Stimulated activated CD8-positive, alpha-beta memory T cell treated with anti-CD3 and anti-CD28 coated beads, Interleukin-2, amount 100 ng/mL, for 1 hour (primary cell): ENCODE measurements at places on chromosomes 16 and 17.

- DNase-seq: no peak
Measured at GRCh38 chr16:14490235-14490634, 139.8 kb downstream of the PARN start.

DNA sequence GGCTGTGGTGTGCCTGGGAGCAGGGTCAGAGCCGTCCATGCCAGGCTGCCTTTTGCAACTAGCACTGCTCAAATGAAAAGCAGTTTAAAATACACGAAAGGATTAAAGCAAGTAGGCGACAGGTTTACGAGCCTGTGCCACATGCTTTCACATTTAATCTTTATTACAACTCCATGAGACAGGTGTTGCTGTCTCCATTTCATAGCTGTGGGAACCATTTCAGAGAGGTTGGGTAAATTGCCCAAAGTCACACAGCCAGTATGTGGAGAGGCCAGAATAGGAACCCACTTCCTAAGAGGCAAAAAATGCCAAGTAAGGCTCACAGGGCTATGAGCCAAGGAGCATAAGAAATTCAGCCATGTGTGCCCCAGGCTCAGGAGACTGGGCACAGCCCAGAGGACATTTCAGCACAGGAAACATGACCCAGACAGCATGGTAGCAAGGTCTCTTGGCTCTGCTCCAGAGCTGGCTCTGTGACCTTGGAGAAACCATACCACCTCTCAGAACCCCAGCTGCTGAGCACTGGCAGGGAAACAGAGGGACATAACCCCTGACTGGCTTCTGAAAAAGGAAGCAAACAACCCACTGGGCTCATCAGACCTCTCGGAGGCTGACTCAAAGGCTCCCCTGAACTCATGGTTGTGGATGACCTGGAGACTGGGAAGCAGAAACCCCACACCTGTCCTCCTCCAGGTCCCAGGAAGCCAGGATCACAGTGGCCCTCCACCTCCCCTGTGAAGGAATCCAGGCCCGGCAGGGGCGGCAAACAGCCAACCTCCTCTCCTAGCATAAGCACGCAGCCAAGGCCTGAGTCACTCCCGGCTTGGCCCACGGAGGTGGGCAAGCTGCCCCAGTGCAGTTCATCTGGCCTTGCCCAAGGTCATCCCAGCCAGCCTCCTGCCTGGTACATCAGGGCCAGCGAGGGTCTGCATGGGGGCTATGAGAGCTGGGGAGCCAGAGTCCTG lies 40.3 kb upstream of the MRPS23 start:
- DNase-seq: no peak

GRCh38 chr16:27347930-27348685 lies 34.3 kb downstream of the IL4R start:
- no peak for DNase-seq

- DNase-seq: no peak
Measured at GRCh38 chr17:17087424-17088015, 45.3 kb downstream of the MPRIP start.

DNA sequence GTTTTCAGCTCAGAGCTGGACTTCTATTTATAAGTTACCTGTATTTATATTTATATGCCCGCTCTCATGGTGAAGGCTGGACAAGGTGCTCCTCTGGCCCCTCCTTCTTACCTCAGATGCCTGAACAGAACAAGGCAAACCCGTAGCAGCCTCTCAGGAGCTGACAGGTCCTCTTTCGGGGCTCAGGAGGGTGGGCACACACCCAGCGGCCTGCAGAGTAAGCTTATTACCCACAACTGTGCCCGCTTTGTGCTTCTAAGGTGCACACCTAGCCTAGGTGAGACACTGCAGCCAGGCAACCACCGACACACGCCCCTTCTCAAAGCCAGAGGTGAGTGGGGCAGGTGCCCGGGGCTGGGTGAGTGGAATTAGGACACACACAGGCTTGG lies 5.3 kb downstream of the NKIRAS2 start:
- DNase-seq: no peak

DNA sequence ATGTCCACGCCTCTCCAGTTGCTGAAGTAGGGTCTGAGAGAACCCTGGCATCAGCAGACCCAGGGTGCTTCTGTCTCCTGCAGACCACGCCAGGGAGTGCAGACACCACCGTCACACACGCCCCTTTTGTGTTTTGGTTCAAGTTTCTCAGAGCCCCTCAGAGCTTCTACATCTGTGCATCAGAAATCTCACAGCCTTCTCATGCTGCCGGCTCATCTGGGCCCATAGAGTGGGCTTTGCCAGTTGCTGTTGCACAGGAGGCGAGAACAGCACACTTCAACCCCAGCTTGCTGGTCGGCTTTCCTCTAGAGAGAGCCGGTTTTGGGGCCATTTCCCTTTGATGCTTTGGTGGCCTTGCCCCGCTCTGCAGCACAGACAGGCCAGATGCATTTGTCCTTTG lies 60.9 kb downstream of the PDPK1 start:
- DNase-seq: no peak

GRCh38 chr16:20363191-20363590 lies 10.7 kb upstream of the UMOD start:
- no peak for DNase-seq

GRCh38 chr17:34257299-34257985 lies 2.4 kb downstream of the CCL2 start:
- no peak for DNase-seq

GRCh38 chr16:87321336-87322107 lies 4.3 kb upstream of the C16orf95 start:
- no peak for DNase-seq

GRCh38 chr16:12798846-12799245 lies 4.8 kb downstream of the CPPED1 start:
- DNase-seq: no peak

GRCh38 chr17:855569-855968 lies 73.4 kb downstream of the MRM3 start:
- DNase-seq: no peak

DNA sequence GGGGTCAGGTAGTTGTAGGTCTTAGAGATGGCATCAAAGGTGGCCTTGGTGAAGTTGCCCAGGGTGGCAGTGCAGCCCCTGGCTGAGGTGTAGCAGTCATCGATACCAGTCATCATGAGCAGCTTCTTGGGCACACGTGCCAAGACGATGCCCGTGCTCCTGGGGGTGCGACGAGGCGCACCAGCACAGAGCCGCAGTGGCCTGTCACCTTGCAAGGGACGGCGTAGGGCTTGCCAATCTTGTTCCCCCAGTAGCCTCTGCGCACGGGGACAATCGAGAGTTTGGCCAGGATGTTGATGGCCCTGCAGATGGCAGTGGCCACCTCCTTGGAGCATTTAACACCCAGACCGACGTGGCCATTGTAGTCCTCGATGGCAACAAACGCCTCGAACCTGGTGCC lies 29.8 kb downstream of the CDC27 start:
- no peak for DNase-seq

GRCh38 chr16:57612494-57612893 lies 15.9 kb upstream of the ADGRG1 start:
- no peak for DNase-seq

- no peak for DNase-seq
Measured at GRCh38 chr16:88318521-88318920, 64.2 kb upstream of the ZNF469 start.

DNA sequence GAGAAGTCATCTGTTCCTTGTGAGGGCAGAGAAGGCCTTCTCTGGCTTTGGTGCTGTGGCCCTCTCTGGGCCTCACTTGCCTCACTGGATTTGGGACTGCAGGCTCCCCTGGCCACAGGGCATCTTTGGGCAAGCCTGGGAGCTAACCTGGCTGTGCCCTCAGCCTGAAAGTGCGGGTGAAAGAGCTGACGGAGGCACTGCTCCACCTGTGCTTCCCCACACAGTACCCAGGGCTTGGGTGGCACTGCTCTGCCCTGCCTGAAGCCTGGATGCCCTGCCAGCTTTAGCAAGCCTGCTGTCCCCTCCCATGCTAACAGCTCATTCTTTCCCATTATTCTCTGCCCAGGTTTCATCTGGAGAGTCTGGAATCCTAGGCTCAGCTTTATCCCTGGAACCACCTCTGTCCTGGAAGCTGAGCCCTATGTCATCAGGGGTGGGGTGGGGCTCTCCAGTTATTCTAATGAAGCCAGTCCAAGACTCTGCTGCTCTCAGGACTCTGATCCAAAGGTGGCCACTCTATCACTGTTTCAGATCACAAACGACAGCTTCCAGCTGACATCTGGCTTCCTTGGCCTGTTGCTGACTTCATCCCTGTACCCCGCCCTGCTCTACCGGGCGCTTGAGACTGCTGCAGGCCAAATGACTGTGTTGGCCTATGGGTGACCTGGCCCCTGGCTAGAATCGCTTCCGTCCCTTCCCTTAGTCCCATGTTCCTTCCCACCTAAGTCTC lies 29.3 kb downstream of the HIC1 start:
- no peak for DNase-seq

DNA sequence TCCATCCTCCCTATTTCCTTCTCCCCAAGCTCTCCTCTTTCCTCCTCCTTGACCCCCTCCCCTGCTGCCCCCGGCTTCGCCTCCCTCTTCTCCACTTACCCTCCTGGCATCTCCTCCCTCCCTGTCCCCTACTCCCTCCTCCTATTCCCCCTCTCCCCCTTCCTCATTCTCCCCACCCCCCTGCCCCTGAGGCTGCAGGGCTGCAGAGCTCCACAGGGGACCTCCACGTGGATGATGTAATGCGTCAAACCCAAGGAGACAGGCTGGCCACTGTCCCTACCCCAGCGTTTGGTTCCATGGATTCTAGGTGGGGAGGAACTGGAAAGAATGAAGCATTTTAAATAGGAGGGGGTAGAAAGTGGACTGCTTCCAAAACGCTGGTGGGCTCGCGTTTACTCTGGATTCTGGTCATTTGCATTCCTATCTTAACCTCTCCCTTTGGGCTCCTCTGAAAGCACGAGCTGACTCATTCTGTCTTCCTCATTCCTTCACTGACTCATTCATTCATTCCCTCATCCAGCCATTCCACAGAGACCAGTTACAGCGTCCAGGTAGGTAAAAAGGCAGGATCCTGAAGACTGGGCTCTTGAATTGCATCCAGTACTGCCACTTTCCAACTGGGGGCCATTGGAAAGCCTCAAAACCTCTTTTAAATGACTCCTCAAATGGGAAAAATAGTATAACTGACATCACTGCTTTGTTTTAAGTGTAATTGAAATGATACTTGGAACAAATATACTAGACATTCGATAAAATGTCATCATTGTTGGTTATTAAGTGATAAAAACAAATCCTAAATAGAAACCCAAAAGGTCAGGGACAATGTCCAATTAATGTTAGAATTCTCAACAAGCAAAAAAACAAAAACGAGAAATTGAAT lies 943 bp upstream of the COTL1 start:
- DNase-seq: no peak

DNA sequence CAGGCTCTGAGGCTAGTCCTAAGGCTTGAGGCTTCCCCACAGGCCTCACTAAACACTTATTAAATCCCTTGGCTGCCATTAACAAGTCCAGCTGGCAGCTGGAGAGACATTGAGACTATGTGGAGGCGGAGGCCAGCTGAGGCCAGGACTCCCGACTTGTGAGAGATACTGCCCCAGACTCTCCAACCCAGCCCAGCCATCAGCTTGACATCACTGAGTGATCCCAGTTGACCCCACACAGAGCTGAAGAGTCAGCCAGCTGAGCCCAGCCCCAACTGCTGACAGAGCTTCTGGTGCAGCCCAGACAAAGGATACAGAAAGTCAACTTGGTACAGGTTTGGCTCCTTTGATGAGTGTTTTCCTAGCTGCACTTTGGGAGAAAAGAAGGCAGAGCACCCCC lies 343.1 kb downstream of the C16orf95 start:
- no peak for DNase-seq
